ENCODE measurements at places on chromosomes 1 and 21.

- no peak for DNase-seq
Observed at GRCh38 chr1:246001142-246001836, 505.8 kb downstream of the SMYD3 start.

DNA sequence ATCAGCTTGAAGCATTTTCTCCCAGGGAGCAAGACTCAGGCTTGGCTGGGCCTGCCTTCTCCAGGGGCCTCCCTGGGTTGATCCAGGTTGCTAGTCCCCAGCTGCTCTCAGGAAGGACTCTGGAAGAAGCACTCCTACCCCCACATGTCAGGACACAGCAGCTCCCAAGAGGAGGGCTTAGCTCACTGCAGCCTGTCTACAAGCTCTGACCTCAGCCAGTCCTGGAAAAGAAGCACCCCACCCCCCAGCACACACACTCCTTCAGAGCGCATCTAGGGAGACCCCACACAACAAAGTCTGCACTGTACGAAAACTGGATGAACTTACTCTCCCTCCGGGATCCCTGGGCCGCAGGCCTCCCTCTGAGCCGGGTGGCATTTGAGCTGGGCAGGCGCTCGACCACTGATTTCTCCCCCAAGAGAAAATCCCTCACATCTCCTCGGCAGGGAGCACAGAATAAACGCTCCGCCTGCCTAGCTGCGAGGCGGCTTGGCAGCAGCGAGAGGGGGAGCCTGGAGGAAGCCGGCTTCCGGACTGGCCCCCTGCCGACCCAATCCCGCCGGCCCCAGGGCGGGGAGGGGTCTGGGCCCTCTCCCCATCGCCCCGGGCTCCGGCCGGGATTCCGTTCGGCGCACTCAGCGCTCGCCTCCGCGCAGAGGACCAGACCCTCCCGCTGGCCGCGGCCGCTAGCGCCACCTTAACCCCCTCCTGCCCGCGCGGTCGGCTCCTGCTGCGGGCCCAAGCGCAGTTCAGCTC is at the start of gene KCNA2:
TSS of gene KCNA2 (minus strand) at position 458 of the 756 bp plus-strand sequence. CDS start 1,576 bp downstream, outside the sequence.
- DNase-seq: no peak

- no peak for DNase-seq
Observed at GRCh38 chr1:228292609-228292911, 84.7 kb downstream of the OBSCN start.

- no peak for DNase-seq
Observed at GRCh38 chr1:39877980-39878956, 5.0 kb downstream of the TRIT1 start.

DNA sequence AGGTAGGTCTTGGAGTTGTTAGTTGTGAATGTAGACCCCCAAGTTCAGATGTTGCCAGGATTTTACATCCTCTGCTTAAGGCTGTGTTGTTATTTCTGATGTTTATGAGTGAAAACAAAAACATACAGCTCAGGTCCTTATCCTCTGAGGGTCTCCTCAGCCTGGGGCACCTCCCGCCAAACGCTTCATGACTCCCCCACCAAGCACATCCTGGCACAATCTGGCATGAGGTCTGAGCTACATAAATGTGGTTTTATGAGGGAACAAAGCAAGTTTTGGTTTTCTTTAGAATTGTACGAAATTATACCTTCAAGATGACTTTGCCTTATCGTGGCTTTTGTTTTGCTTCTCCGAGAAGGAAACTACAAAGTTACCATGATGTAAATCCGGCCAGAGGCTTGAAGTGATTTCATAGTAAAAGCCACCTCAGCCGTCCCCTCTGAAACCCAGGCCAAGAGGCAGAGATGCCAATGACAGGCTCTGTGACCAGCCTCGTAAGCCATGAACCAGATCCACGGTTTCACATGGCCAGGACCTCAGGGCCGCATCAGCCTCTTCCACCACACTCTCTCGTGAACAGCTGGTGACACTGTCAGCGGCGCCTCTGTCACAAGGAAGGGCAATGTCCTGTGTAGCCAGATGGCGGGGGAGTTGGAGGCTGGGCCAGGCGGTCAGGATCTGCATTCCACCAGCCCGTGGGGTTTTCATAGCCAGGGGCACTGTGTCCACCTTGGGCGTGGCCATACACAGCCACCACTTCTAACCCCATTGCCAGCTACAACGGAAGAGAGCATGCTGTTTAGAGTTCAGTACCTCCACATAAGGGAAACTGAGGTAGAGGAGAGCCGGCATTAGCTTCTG is 199.4 kb downstream of the KIF26B start:
- no peak for DNase-seq

DNA sequence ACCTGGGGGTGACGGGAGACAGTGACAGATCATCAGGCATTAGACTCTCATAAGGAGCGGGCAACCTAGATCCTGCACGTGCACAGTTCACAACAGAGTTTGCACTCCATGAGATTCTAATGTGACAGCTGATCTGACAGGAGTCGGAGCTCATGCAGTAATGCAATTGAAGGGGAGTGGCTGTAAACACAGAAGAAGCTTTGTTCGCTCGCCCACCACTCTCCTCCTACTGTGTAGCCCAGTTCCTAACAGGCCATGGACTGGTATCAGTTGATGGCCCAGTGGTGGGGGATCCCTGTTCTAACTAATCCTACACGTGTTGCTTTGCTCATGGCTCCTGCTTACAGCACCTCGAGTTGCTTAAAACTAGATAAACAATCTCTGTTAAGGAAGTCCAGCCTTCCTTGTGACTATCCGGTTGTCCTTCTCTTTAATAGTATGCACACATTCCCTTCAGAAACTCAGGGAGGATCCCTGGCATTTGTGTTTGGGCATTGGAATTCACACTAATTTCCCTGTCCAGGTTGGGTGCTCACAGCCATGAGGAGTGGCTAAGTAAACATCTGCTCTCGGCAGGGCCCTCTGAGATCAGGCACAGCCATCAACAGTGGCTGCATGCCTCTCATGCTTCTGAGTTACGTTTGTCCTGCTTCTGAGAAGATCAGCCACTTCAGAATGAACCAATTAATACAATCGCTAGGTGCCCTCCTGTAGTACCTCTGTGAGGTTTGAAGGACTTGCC is 21.1 kb upstream of the F3 start:
- no peak for DNase-seq

DNA sequence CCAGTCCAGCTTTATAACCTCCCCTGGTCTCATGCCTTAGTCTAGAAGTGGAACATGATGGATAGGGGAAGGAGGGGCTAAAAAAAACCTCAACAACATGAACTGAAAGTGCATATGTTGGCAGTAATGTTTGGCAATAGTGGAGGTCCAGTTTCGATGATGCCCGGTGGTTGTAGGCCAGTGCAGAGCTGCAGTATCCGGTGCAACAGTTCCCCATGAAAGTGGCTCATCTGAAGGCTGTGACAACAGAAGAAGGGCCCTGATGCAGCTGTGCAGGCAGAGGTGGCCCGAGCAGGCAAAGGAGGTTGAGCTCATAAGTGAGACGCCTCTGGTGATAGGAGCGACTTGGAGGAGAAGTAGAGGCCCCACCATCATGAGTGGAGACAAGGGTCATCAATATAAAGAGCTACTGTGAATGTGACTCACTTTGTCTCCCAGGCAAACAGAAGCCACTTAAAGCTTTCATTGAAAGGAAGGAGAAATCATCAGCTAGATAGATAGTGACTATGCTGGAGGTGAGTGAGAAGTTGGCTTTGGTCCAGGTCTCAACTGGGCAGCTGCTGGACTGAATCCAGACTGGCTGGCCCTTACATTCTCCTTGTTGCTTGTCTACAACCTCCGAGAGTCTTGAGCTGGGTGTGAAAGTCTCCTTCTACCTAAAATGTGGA is 10.2 kb upstream of the CREG1 start:
- no peak for DNase-seq

GRCh38 chr1:170765712-170766330 is 101.9 kb downstream of the PRRX1 start:
- DNase-seq: no peak

DNA sequence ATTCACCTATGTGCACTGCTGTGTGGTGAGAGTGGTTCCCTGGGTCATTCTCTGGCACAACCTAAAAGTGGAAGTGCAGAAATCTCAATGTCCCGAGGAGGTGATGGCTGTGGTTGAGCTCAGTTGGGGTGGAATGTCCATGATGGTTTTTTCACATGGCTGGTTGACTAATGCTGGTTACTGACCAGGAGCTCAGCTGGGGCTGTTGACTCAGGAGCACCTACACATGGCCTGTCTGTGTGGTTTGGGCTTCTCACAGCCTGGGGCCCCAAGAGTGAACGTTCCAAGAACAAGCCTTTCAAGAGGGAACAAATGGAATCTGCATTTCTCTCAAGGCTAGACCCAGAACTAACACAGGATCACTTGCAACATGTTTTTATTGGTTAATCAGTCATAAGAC is 6.4 kb upstream of the KANK4 start:
- DNase-seq: no peak

DNA sequence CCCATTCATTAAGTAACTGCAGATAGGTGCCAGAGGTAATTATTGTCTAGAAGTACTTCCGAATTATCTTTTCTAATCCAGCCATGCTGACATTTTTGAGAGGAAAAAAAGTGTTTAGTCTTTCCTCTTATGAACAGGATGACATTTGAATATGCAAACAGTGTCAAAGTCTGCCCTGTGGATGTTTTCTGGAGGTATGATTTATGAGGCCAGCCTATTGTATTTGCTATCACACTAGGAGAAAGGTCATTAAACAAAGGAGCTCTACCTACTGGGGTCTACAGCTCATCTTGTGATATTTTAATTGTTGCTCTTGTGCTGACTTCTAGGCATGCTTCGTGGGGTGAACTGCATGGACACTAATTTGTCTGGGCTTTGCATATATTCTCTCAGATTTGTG is 559.7 kb upstream of the CAMK1G start:
- no peak for DNase-seq

GRCh38 chr1:93698329-93699048 is 16.9 kb upstream of the BCAR3 start:
- no peak for DNase-seq

GRCh38 chr1:156444407-156445001 is 56.1 kb downstream of the MEF2D start:
- DNase-seq: no peak

- no peak for DNase-seq
Observed at GRCh38 chr1:114607223-114607622, 25.8 kb upstream of the BCAS2 start.

DNA sequence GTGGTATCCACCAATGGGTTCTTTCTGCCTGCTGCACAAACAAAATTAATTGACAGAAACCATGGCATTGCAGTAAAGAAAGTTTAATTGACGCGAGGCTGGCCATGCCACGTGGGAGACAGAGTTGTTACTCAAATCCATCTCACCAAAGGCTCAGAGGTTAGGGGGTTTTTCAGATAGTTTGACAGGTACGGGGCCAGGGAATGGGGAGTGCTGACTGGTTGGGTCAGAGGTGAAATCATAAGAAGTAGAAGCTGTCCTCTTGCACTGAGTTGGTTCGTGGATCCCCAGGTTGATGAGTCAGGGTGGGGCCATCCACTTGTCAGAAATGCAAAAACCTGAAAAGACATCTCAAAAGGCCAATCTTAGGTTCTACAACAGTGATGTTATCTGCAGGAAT is 941 bp upstream of the TBCE start:
- DNase-seq: no peak

DNA sequence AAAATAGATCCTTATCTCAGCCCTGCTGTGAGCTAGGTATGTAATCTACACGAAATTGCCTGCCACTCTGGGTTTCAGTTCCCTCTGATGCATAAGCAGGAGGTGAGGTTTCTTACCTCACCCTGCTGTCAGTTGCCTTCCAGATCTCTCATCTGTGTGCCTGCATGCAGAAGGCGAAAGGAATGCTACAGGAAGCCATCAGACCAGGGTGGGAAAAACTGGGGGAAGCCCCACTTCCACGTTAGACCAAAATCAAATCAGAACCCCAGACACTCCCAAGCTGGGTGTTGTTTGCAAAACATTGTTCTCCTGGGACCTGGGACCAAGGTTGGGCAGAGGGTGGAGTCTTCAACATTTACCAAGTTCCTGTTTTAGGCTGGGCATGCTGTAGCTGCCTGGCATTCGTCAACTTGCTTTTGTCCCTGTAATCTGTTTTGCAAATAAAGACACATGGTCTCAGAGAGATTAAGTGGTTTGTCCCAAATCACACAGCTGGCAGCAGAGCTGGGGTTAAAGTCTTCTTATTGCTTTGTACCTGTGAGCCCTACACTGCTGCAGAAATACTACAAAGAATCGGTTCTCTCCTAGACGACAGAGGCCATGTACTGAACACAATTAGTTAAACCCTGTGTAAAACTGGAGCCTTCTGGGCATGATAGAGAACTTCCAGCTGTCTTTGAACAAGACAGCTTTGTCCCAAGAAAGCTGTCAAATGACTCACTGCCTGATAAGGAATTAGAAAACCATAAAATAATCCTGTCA is 389.7 kb upstream of the RUNX1 start:
- DNase-seq: no peak

All from stimulated activated CD8-positive, alpha-beta memory T cell treated with anti-CD3 and anti-CD28 coated beads, Interleukin-15, amount 100 ng/mL, for 4 hours (primary cell).